Kidney epithelial cell (primary cell): ENCODE measurements at places on chromosomes 5 and 9. TPM values are rescaled to one million over a fixed set of nuclear protein-coding genes. Genes with fewer than 3 reads are reported as not detected.

The VCAN gene
- 175 and 178 TPM in 2 replicates for total RNA-seq

The OBP2B gene
- total RNA-seq, result not detected in 2 replicates

The IFNB1 gene
- not detected in 2 replicates for total RNA-seq

The ERCC6L2 gene
- 50.8 and 54.5 TPM in 2 replicates for total RNA-seq

The LCN2 gene
- total RNA-seq, result 233 and 283 TPM in 2 replicates

The RORB gene
- not detected in 2 replicates for total RNA-seq

The SRA1 gene
- total RNA-seq, result 42.1 and 45.5 TPM in 2 replicates

The SPINK1 gene
- 0.48 TPM in 1 of 2 replicates, not detected in the other for total RNA-seq

The LPAR1 gene
- 4.6 and 6.4 TPM in 2 replicates for total RNA-seq

The MSX2 gene
- 1.3 and 1.4 TPM in 2 replicates for total RNA-seq

The SUSD3 gene
- 0.89 and 1.3 TPM in 2 replicates for total RNA-seq

The QRFP gene
- not detected in 2 replicates for total RNA-seq

- DNase-seq, result no peak
Observed at GRCh38 chr9:123455187-123455586, 99.2 kb downstream of the CRB2 start.

- no peak for DNase-seq
Observed at GRCh38 chr5:40386289-40386688, 293.4 kb upstream of the PTGER4 start.

GRCh38 chr9:11558043-11558442 lies 945.2 kb upstream of the PTPRD start:
- no peak for DNase-seq

- DNase-seq, result no peak
Observed at GRCh38 chr9:13915591-13916301, 398.2 kb downstream of the NFIB start.

DNA sequence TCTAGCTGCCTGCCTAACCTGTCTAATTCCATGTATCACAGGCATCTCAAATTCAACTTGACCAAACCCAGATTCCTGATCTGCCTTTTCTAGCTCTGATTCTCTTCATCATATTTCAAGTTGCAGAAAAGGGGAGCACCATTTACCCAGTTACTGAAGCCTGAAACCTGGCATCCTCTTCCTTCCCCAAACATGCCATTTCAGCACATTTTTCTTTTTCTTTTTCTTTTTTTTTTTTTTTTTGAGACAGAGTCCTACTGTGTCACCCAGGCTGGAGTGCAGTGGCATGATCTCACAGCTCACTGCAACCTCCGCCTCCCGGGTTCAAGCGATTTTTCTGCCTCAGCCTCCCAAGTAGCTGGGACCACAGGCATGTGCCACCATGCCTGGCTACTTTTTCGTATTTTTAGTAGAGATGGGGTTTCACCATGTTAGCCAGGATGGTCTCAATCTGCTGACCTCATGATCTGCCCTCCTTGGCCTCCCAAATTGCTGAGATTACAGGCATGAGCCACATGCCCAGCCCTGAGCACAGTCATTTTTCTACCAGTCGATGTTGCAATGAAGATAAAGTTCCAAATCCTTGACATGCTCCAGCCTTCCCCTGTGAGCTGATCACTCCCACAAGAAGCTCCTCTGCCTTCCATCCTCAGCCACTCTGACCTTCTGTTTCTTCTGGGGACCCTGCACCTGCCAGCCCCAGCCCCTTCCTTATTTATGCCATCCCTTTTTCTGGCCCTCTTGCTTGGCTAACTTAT lies 32.2 kb downstream of the ACER2 start:
- no peak for DNase-seq

- DNase-seq, result peak; percentile 9
Observed at GRCh38 chr9:76810377-76810957, 46.2 kb downstream of the PCA3 start.

DNA sequence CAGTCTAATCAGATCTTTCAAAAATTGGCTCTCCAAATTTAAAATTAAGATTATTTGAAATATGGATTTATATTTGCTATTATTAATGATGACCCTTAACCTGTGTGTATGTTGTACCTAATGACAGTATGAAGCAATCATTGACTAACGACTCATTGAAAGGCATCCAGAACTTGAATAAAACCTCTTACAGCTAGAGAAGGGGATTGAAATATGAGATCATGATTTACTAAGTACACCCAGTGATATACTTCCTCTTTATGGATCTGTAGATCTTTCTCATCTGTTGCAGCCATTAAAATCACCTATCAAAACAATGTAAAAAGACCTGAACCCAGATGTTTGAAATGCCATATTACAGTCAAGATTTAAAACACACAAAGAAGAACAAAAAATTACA lies 126.5 kb downstream of the RPS23 start:
- DNase-seq, result no peak

DNA sequence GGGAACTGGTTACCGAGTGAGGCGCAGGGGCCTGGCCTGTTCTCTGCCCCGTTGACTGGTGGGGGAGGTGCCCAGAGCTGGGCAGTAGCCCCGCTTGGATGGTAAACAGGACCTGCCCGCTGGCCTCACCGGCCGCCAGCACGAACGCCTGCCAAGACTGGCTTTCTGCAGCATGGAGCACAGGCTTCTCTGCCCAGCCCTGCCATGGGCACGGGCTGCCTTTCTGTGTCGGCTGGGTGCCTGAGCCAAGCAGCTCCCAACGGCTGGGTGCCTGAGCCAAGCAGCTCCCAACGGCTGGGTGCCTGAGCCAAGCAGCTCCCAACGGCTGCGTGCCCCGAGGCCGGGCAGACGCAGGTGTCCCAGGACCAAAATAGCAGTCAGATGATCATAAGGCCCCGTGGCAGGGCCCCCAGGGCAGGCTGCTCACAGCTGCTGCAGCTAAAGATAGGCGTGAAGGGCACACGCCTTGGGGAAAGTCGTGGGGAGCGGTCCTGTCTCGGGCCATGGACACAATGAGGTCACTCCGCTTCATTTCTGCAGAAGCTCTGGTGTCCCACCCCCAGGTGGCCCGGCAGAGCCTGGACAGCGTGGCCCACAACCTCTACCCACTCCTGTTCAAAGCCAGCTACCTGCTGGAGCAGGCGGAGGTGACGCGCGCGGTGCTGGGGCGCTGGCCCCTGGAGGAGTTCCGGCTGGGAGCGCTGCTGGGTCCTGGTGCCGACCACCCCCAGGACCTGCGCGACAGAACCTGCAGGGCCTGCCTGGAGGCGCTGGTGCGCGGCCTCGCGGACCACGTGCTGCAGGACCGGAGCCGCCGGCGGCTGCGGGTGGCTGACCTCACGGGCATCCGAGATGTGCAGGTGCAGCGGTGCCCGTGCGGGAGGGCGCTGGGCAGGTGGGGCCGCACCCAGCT lies at the start of gene LRRC14B:
LRRC14B (plus strand) TSS at position 460 of the 913 bp plus-strand sequence; CDS start at position 504, 44 bp downstream.
- DNase-seq, result no peak

GRCh38 chr5:172452398-172453205 lies 1.7 kb downstream of the SH3PXD2B start:
- no peak for DNase-seq

DNA sequence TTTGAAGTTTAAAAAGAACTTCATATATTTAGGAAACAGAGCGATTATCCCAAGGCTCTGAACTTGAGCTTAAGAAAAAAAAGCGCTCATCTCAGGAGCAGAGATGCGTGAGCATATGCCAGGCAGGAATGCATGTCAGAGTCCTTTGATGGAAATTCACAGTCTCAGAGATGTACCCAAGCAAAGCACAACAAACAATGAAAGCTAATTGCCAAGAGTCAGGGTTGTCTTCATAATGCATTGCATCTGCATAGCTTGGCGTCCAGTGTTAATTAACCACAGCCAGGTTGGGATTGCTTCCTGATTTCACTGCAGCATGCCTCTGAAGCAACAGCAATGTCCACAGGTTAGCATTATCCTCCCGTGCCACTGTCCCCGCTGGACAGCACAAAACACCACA lies 907.0 kb upstream of the DMAC1 start:
- no peak for DNase-seq

- no peak for DNase-seq
Observed at GRCh38 chr9:73807952-73808351, 656.3 kb downstream of the ANXA1 start.

DNA sequence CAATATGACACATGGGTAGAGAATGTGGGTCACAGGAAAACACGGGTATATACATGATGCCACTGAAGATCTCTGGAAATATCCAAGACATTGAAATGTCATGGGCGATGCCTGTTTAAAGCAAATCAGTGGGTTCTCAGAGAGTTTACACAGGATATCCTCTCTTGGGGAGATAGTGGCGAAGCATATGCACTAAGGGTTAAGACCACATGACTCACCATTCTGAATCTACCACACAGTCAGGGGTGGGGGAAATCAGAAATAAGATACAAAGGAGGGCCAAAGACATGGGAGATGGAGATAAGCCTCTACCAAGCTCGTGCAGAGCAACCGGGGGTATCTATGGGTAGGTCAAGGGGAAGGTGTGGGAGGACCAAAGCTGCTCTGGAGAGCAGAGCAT lies 58.8 kb downstream of the SH3PXD2B start:
- no peak for DNase-seq

GRCh38 chr5:33371660-33372059 lies 69.1 kb upstream of the TARS1 start:
- no peak for DNase-seq

- DNase-seq, result no peak
Observed at GRCh38 chr5:155699385-155699784, 627.6 kb upstream of the SGCD start.

- no peak for DNase-seq
Observed at GRCh38 chr5:19655627-19656026, 332.4 kb downstream of the CDH18 start.

DNA sequence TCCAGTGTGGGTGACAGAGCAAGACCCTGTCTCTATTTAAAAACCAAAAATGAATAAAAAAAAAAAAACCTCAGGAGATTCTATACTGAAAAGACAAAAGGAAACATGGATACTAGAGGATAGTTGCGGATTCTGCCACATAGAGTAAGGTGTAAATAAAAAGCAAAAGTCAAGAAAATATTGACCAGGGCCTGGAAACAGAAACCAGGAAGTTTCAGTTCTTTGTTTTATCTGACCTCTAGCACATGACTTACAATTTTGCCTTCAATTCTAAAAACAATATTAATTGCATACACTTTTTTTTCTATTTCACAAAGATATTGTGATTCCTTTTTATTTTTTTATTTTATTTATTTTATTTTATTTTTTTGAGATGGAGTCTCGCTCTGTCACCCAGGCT lies 96.2 kb upstream of the NMUR2 start:
- DNase-seq, result no peak

- DNase-seq, result no peak
Observed at GRCh38 chr5:36777105-36777757, 99.3 kb upstream of the NIPBL start.

GRCh38 chr5:179237770-179238627 lies 107.3 kb downstream of the ADAMTS2 start:
- DNase-seq, result no peak

DNA sequence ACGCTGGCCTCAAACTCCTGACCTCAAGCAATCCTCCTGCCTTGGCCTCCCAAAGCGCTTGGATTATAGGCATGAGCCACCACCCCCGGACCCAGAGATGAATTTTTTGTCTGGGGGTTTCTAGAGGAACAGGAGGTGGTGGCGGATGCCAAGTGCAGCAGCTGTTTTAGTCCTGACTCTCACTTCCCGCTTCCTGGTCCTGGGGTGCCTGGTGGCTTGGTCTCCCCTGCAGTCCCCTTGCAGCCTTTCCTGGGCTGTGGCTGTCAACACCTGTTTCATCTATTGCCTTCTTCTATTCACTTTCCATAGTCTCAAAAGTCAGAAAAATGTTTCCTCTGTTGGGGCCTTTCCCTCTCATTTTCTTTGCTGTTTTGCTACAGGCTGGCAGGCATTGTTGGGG lies 6.5 kb upstream of the NHP2 start:
- no peak for DNase-seq

DNA sequence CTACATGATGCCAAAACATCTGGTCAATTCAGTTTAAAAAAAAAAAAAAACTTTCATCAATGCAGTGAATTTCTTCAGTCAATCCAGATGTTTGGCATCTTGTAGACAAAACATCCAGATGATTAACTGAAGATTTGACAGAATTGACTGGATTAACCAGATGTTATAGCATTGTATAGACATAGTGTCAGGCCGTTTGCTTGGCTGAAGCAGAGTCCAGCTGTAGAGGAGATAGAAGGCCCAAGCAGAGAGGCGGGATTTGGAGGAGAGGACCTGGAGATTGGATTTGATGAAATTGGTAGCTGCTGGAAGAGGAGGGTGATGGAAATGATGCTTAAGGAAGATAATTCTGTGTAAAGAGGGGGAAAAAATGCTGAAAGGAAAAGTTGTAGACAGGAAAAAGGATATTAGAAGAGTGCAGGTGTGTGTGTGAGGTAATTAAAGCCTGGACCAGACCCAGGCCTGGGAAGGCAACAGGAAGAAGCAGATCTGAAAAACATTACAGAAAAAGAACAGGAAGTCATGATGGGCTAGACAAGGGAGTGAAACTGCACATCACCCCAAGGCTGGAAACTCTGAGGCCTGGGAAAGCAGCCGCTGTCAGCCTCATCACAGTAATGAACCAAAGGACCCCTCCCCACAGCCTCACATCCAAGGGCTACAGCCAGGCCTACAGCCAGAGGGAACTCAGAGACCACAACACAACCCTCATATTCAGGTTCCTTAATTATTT lies 258.3 kb downstream of the CWC27 start:
- no peak for DNase-seq

- no peak for DNase-seq
Observed at GRCh38 chr9:83284746-83285145, 221.8 kb upstream of the RASEF start.

DNA sequence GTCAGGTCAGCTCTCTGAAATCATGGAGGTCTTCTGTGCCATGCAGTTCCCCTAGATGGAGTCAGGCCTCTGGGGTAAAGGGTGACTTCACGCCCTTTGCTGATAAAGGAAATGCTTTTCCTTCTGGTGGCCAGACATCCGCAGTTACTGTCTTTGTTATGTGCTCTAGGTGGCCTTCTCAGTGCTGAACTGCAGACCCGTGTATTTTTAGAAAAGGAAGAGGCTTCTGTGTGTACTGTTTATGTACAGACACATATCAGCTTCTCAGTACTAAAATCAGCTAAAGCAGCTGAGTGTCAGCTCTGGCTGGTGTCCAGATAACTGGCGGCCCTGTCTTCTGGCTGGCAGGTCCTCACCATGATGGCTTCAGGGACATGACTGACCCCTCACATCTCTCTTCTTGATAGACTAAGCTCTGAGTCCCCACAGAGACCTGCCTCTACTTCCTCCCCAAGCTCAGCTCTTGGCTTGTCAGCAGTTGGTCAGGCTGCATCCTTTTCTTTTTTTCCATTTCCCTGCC lies 75.3 kb downstream of the ARHGAP26 start:
- DNase-seq, result no peak
